ENCODE measurements at places on chromosomes 3 and 15.

- no peak for DNase-seq
Measured at GRCh38 chr15:66951531-66952320, 113.7 kb upstream of the SMAD3 start.

DNA sequence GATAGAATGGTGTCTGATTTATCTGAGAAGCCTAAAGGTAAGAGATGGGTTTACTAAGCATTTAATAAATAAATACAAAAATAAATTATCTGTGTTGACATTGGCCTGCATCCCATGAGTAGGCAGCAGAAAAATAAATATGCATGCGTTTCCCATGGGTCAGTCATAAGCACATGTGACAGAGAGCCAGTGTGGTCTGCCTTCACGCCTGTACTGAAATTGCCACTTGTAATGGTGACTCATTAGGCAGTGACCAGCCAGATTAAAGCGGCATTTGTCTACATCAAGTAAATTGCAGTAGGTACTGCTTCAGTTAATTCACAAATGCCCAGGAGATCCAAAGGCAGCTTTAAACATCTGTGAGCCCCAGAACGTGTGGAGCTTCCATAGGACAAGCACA lies 399.6 kb downstream of the NAALADL2 start:
- no peak for DNase-seq

DNA sequence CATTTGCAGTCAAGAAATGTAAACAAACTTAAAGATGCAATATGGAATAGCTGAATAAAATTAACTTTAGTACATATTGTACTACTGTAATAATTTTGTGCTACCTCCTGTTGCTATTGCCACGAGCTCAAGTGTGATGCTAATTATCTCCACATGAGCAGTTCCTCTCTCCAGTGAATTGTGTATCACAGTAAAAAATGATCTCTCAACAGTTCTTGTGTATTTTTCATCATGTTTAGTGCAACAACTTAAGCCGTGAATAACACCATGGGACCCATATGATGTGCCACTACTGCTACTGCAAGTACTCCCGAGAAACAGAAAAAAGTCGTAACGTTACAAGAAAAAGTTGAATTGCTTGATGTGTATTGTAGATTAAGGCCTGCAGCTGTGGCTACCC lies 12.4 kb downstream of the RIOX2 start:
- no peak for DNase-seq

GRCh38 chr3:158830391-158830790 lies 28.5 kb downstream of the MFSD1 start:
- DNase-seq: no peak

- no peak for DNase-seq
Measured at GRCh38 chr15:32683906-32684584, 33.8 kb upstream of the GREM1 start.

- no peak for DNase-seq
Measured at GRCh38 chr15:38992506-38992905, 427.9 kb upstream of the RASGRP1 start.

DNA sequence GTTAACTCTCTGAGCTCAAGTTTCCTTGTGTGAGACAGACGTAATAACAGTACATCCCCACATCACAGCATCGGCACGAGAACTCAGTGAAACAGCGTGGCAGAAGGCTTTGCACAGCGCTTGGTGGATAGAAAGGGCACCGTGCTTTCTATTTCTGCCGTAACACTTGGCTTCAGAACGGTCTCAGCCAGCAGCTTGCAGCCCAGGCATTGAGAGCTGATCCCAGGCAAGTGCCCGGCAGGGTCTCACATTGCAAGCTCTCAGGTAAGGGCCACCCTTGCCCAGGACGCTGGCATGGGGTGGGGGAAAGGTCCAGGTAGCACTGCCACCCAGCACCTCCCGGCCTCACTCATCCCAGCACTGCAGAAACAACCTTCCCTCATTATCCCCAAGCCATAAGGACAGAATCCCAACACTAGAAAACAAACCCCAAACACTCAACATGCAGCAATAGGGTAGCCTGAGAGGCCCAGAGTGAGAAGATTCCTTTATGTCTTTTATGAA lies 70.5 kb upstream of the ITGA11 start:
- no peak for DNase-seq

GRCh38 chr3:139527265-139527664 lies 12.3 kb downstream of the RBP1 start:
- DNase-seq: no peak

- no peak for DNase-seq
Measured at GRCh38 chr15:48046813-48047438, 73.9 kb upstream of the SLC24A5 start.

GRCh38 chr3:111068574-111068973 lies 3.0 kb upstream of the NECTIN3 start:
- no peak for DNase-seq

DNA sequence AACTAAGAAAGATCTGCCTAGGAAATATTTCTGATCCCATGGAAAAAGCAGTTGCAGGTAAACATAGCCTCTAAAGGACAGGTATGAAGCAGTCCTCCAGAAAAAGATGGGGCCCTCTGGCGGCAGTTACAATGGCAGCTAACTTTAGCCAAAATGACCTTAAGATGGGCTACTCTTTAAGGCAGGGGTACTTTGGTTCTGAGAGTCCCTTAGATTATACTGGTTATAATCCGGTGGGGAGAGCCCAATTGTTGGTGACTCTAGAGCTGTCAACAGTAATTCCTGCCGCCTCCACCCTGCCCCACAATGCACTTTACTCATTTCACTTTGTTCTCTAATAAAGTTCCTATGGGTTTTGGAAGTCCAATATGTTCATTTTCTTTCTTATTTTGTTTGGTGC lies 412.8 kb upstream of the WNT5A start:
- DNase-seq: no peak

- no peak for DNase-seq
Measured at GRCh38 chr3:16508591-16508995, 4.9 kb downstream of the RFTN1 start.

DNA sequence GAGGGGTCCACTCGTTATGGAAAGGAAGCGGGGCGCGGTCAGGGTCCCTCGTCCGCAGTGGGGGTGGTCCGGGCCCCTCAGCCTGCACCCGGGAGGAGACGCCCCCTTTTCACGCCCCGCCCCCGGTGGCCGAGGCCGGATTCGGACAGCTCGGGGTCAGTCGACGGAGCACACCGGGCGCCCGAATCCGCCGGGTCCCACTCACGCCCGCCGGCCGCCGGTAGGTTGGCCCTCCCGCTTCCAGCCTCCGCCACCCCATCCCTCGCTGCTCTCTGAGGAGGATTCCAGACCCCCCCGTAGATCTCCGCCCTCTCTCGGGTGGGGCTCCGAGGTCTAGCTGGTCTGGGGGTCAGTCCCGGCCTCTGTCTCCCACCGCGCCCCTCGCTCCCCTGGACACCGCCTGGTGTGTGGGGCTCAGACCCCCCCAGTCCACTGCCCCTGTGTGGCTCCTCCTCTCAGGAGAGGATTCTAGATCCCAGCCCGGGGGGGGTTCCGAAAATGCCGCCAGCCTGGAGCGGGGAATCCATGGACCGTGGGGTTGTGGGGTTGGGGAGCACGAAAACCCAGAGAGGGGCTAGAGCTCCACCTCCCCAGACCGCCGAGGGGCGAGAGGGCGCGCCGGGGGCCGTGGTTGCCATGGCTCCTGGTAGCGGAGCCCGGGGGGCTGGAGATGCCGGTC lies 725 bp downstream of the CHL1 start:
- DNase-seq: no peak

GRCh38 chr15:29323557-29323956 lies 53.9 kb upstream of the NSMCE3 start:
- no peak for DNase-seq

GRCh38 chr3:133691273-133692107 lies 29.7 kb upstream of the TOPBP1 start:
- DNase-seq: no peak

DNA sequence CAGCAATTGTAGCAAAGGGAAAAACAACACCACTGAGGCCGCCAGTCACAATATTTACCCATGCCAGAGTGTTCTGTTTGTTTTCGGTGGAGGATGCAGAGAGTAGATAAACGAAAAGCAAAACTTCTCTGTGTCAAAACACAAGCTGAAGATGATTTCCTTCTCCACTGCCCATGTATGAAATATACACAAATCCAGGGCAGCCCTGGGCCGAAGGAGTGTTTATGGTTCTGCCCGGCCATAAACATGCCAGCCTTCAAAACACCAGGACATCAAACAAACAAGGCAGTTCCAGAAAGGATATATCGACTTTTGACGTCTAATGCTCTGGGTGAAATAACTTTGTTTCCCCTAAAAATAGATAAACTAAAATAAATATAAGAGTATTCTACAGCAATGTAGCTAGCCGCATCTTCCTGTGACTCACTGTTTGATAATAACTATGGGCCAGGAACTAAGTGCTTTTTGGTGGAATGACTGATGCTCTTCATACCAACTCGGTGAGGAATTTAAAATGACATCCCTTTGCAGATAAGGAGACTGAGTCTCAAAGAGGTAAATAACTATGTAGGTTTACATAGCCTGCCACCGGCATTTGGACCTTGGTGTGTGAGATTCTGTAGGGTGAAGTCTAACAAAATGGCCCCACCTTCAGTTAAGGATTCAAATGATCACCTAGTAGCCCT lies 82.8 kb downstream of the MAGI1 start:
- no peak for DNase-seq

- no peak for DNase-seq
Measured at GRCh38 chr3:152516216-152516615, 247.5 kb downstream of the MBNL1 start.

- no peak for DNase-seq
Measured at GRCh38 chr3:7947930-7948329, 553.7 kb upstream of the LMCD1 start.

- no peak for DNase-seq
Measured at GRCh38 chr3:187291001-187291511, 481 bp downstream of the MASP1 start.

DNA sequence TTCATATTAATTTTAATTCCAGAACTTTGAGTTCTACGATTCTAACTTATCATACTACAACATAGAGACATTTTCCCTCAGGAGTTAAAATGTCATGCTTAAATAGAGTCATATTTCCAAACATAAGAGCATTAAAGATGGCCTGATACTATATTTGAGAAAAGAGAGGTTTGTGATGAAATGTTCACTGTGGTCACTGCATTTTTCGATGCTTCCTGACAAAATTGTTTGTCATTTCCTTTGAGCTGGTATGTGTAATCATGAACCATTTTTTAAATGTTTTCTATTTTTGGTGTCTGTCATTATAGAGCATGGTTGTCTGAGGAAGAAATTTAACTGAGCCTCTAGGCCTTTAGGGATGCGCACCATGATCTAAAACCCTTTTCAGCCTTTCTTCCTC lies 721.4 kb upstream of the NR2F2 start:
- DNase-seq: no peak

GRCh38 chr3:69058180-69058946 lies 6.2 kb upstream of the TMF1 start:
- peak; percentile 76 for DNase-seq

DNA sequence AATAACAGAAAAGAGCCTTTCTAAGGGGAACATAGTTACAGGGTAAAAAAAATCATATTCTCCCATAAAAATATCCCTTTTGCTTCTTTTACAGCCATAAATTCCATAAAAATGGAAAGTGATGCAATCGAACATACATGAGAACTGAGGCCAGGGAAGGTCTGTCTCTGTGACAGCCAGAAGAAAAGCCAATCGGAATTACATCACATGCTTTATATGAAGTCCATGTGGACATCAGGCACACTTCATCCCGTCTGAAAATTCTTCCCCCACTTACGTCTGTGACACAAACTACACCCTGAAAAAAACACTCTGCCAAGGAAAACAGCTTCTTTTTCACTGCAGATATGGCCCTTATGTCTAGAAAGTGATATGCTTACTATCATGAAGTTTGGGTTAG lies 323.5 kb downstream of the ERC2 start:
- no peak for DNase-seq

- no peak for DNase-seq
Measured at GRCh38 chr3:133138017-133138416, 99.8 kb downstream of the TMEM108 start.

- no peak for DNase-seq
Measured at GRCh38 chr3:56366641-56367162, 101.6 kb downstream of the ERC2 start.

DNA sequence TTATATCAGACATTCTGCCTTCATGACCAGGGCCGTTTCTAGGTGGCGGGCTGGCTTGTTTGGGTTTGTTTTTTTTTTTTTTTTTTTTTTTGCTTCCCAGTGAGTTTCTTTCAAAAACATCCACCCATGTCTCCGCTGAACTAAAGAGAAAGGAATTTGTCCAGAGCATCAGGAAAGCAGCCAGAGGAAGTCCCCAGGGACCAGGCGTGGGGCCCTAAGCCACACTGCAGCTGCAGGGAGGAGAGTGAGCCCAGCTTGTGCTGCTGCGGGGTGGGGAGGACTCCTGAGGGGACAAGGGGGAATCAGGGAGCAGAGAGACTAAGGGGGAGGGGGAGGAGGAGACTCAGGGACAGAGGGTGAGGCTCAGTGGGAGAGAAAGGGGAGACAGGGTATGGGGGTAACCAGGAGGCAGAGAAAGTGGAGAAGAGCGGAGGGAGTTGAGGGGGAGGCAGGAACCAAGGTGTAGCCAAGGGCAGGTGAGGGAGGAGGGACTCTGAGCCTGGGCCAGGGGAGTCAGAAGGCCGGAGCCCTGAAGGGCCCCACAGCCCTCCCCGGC lies 49.5 kb downstream of the CYP11A1 start:
- no peak for DNase-seq

GRCh38 chr3:182565916-182566796 lies 227.1 kb upstream of the ATP11B start:
- DNase-seq: no peak

Measured in CD4-positive, CD25-positive, alpha-beta regulatory T cell (primary cell).